ENCODE measurements at places on chromosomes 1 and 21. TPM values are rescaled to one million over a fixed set of nuclear protein-coding genes. Genes with fewer than 3 reads are reported as not detected.

SUSD4 gene
- total RNA-seq = not detected

RHD gene
- not detected for total RNA-seq

UBXN10 gene
- not detected for total RNA-seq

THEM5 gene
- total RNA-seq = not detected

CLDN8 gene
- not detected for total RNA-seq

PIK3C2B gene
- 25.0 TPM for total RNA-seq

PERM1 gene
- not detected for total RNA-seq

CD53 gene
- not detected for total RNA-seq

CLDN14 gene
- 0.99 TPM for total RNA-seq

TSPAN1 gene
- total RNA-seq = 0.21 TPM

KRTAP7-1 gene
- total RNA-seq = not detected

COL16A1 gene
- 0.53 TPM for total RNA-seq

SPATA46 gene
- total RNA-seq = not detected

CCT3 gene
- total RNA-seq = 627 TPM

CFHR1 gene
- total RNA-seq = 0.07 TPM

HOOK1 gene
- not detected for total RNA-seq

TIAM1 gene
- total RNA-seq = under 0.01 TPM
